ENCODE measurements at places on chromosomes 5 and 9. TPM values are rescaled to one million over a fixed set of nuclear protein-coding genes. Genes with fewer than 3 reads are reported as not detected.

The PCDHGA6 gene
- total RNA-seq = 0.68 TPM

The NTRK2 gene
- 0.38 TPM for total RNA-seq

DNA sequence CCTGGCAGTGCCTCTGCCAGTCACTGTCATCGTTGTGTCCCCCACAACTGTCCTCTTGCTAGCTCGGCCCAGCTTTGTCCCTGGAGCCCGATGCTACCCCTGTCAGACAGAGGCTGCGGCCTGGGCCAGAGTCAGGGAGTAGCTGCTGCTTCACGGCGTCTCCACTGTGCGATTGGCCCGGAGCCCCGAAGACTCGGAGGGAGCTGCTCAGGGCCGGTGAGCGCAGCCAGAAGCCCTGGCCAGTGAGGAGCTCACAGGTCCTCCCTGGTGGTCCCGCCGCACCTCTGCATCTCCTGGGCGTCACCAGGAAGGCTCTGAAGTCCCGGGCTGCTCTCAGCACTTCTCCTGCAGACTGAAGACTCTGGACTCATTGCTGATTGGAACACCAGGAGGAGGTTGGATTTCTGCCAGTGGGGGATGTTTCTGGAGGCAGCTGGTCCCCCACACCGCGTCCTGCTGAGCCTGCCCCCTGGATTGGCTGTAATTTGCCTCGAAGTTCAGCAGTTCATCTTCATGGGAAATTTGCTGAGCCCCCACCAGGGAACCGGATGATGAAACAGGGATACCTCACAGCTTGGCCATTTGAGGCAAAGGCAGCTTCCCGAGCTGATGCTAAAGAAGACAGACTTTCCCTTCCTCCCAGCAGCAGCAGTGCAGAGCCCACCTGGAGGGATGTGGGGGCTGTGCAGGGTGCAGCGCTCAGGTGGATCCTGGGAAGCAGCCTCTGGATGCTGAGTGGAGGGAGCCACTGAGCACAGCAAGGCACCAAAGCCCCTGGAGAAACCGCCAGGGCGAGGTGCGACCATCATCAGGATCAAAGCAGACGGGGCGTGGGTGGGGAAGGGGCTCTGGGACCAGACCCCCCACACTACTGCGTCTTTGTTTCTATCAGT lies 45.6 kb downstream of the USP20 start:
- no peak for DNase-seq

DNA sequence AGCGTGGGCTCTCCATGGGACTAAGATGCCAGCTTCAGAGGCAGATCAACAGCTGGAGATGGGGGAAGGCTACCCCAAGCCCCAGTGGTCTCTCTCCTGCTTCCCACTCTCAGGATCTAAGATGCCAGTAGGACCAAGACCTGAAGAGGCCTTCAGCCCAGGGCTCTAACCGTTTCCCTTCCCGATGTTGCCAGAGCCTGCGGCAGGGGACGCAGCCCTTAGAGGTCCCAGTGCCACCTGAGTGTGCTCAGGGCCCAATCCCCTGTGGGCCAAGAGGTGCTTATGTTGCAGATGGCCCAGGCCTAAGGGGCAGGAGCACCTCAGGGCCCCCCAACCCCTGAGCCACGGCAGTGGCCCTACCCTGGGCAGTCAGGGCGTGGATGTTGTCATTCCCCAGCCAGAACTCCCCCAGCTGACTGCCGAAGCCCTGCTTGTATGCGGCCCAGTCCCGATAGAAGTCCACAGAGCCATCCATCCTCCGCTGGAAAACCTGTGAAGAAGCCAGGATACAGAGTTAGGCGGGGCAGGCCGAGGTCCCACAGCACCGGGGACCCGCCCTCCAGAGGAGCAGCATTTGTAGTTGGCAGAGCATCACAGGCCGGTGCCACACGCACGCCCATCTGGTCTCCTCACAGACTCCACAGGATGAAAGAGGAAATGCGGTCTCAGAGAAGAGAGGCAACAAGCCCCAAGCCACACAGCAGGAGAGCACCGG lies 5.4 kb downstream of the FCN1 start:
- peak; percentile 41 for DNase-seq

Data from left lobe of liver (tissue), 2 donors.